ENCODE measurements at places on chromosomes 16 and 17.

- no peak for DNase-seq
These were observed 44.5 kb upstream of the IL34 start for GRCh38 chr16:70601576-70602575.

GRCh38 chr17:80064696-80065095 lies 28.3 kb downstream of the CCDC40 start:
- no peak for DNase-seq

DNA sequence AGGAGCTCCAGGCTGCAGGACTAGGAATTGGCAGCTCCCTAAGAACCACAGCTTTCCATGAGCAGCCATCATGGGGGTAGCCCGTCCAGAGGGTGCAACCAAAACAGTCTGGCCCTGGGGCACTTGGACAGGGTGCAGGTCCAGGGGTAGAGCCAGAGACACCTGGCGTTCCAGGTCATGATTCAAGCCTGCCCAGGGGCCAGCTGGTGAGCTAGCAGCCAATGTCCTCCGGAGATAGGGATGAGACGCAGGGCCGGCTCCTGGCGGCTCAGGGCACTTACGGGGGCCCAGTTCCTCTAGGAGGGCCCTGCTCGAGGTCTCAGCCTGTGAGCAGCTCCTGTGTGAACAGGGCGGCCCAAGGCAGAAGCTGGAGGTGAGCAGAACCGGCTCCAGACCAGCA lies 22.1 kb downstream of the PIEZO1 start:
- no peak for DNase-seq

DNA sequence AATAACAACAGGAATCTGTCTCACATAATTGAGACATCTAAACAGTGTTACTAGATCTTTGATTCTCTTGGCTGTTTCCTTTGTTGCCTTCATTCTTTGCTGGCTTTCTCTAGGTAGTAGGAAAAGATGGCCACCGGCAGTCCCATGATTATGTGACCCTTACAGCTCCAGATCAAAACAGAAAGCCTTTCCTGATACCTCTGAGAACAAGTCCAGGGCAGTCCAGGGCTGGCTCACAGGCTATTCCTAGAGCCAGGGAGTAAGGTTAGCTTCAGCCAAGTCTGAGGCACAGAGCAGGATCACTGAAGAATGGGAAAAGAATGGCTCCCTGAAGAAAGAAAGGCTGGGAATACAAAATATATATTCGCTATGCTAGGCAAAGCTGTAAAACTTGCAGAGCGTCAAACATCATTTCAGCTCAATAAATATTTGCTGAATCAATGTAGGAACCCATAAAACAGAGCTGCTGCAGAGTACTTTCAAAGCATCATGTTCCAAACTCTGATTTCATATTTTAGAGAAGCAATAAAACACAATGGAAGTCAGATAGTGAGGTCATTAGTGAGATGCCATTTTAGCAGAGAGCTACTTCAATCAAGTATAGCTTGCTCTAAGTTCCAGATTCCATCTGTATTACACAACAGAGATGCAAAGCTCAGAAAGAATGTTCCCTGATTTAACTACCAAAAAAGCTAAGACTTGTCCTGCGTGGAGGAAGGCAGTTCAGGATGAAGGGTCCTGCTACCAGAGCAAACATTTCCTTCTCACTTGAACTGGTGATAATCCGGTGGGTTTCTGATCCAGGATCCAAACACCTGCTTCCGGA lies 23.4 kb downstream of the ADAT1 start:
- no peak for DNase-seq

- DNase-seq, result no peak
These were observed 52.9 kb upstream of the ETV4 start for GRCh38 chr17:43599046-43599395.

DNA sequence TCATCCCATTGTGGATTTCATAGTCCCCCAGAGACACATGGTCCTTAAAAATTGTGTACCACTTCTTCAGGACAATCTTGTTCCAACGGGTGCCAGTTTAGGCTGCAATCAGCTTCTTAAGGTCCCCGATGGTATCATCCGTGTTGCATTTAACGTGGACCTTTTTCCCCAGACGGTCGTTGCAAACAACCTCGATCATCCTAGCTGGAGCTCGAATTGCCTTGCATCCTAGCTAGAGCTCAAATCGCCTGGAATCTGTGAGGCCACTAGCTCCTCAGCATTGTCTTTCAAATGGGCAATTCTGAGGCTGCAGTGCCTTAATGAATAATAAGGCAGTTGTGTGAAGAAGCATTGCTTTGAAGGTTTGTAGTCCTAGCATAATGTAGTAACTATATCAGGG lies 37.7 kb upstream of the RHBDL3 start:
- DNase-seq, result no peak

- DNase-seq, result peak; percentile 87
These were observed 10.0 kb upstream of the MPRIP start for GRCh38 chr17:17032131-17032692.

DNA sequence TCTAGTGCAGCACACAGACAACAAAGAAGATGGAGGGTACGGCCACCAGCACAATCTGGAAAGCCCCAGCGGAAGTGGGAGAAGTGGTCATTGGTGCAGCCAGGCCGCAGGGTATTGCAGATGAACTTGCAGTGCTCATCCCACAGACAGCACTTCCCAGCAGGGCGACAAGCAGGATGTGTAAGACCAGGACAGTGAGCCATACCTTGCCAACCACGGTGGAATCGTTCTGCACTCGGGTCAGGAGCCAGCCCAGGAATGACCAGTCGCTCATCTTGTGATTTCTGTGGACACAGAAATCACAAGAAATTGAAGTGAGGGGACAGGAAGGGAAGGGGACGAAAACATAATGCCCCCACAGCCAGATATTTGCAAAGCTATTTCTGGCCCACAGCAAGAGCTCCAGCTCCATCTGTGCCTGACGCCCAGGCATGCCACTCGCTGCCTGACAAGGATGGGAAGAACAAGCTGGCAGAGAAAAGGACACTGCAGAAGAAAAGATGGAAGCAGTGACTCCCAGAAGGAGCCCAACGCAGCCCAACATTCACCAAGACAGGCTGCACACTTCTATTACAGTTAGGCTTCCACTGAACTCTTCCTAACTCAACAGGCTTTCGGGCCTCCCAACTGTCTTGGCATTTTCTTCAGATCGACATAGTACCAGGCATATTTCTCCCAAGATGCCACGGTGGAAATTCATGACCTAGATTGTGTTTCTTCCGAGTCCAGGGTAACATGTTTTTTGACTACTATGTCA lies 17.5 kb upstream of the MYO18A start:
- peak; percentile 44 for DNase-seq

- DNase-seq, result no peak
These were observed 24.4 kb upstream of the ST6GALNAC1 start for GRCh38 chr17:76667786-76668453.

- DNase-seq, result no peak
These were observed 31.6 kb upstream of the CDRT15 start for GRCh38 chr17:14268264-14268663.

DNA sequence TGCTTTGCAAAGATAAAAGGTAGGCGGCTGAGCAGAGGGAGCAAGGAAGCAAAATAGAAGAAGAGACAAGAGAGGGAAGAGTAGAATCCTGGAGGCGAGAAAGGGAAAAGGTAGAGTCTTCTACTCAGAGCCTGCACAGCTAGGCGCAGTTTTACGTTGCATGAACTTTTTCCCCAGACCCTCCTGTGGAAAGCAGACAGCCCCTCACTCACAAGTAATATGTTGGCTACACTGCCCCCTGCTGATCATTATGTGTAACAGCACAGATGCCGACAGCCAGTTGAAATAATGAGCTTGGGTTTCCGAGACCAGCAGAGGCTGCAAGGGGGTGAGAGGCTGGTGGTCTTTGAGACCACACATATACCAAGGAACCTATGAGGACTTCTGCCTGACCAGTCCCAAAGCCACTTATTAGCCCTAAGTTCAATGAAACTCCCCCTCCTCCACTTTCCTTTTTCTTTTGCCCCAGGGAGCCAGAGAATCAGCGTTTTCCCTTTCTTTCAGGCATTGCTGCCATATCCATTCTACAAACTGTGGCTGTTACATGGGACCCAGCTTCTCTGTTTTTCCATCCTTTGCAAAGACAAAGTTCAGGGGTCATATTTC lies 22.5 kb upstream of the CMTR2 start:
- DNase-seq, result peak; percentile 64

DNA sequence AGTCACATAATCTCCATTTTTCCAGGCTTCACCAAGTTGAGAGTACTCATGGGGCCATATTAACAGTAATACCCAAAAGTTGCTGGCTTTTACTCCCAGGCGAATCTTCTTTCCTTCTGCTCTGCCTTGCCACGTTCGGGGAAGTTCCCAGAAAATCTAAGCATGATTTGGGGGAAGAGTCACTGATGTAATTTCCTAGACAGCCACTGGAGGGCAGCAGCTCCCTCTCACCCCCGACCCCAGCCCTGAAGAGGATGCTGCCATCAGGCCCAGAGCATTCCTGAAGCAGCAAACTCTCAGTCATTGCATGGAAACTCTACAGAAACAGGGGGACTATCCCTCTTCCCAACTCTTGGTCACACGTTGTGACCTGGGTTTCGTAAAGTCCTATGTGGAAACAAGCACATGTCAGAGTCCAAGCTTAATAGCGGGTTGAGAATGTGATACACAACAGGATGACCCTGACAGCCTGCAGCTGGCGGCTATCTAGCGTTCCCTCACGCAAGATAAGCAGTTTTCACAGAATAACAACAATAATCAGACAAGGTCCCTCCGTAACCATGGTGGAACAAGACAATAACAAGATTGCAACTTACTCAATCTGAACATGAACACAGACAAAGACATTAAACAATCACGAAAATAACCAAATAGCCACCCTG lies 43.8 kb upstream of the DHX40 start:
- peak; percentile 63 for DNase-seq

DNA sequence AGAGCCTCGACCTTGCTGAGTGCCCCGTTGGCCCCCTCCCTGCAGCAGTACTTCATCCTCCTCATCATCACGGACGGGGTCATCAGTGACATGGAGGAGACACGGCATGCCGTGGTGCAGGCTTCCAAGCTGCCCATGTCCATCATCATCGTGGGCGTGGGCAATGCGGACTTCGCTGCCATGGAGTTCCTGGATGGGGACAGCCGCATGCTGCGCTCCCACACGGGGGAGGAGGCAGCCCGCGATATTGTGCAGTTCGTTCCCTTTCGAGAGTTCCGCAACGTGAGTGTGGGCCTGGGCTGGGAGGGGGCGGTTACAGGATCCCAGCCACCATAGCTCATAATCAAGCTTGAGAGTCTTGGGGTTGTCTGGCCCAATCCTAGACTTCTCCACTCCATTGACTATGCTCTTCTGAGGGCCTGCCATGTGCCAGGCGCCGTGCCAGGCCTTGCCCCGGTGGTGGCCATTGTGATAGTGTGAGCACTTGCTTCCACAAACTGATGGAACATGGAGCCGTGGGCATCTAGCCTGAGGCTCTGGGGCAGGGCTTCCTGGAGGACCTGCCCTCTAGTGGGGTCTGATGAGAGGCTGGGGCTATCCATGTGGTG lies 39.7 kb downstream of the PSME3IP1 start:
- DNase-seq, result peak; percentile 10

DNA sequence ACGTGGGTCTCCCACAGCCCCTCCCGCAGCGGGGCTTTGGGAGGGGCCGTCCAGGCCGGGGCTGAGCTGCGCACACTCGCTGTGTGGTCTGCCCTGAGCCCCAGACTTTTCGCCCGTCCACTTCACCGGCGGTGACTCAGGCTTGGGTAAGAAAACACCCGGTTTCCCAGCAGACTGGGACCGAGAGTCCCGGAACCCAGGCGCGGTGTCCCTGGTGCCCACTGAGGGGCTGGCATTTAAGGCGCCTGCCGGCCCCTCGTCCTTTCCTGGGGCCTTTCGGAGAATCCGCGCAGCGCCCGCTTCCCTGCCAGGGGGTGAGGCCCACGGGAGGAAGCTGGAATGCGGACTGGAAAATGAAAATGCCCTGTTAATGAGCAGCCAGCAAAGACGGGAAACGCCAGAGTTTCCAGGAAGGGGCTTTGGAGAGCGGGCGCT lies 100.3 kb downstream of the C16orf95 start:
- DNase-seq, result no peak

GRCh38 chr17:12457493-12457892 lies 208.2 kb upstream of the MYOCD start:
- DNase-seq, result no peak

Data from Ammon's horn (tissue), 1 donor.